ENCODE measurements at places on chromosomes 2 and 18.

GRCh38 chr2:12361506-12361905 is 355.2 kb upstream of the TRIB2 start:
- DNase-seq: no peak

DNA sequence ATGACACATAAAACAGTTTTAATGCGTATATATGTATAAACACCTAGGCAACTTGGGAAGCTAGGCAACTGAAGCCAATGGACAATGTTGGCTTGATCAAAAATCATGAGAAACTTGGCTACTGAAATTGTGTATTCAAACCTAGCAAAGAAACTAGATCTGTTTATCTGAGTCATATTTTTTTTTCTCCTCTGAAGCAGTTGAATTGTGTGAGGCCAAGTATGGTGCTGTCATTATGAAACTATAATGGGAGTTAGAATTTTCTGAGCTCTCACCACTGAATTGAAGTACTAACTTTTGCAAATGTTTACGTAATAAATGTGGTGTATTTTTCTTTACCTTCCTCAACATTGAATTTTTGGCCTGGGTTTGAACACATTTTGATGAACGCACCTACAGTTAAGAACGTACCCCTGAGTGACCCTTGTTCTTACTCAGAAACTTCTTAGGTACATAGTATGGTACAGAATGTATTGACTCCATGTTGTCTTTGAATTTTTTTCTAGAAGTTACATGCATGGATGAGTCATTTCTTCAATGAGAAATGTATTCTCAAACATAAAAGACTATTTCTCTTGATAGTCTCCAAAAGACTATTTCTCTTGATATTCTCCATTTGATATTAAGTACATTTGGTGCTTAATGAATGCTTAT is 23.8 kb downstream of the CD28 start:
- DNase-seq: no peak

DNA sequence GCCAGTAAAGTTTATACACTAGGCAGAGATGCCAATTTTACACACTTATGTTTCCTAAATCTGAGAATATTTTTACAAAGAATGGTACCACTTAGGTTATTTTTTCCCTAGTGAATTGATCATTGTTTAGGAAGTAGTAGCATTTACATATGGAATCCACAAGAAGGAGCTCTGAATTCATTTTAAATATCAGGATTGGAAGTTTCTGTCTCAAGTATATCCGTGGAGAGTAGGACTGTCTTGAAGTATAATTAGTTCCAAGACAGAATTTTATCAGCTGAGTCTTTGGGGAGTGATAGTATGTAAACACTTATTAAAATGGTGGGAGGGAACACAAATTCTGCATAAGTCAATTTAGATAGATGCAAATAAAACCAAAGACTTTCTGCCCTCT is 82.3 kb upstream of the FAM98A start:
- DNase-seq: no peak

- no peak for DNase-seq
Observed at GRCh38 chr2:73889206-73889605, 3.6 kb upstream of the ACTG2 start.

DNA sequence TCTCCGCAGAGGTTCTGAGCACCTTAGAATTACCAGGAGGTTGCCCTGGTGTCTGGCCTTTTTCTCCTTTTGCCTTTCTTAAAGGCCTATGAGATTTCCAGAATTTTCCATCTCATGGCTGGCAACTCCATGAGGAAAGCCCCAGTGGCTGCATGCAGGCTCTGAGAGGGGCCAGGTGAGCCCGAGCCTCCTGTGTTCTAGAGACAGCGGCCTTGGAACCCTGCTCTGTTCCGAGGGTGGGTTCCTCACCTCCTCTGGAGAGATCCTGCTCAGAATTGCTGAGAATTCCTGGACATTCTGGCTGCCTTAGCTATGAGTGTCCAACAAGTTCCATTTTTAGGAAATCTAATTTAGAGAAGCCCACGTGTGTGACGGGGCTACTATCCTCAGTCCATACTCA is 35.7 kb upstream of the HPCAL1 start:
- DNase-seq: no peak

DNA sequence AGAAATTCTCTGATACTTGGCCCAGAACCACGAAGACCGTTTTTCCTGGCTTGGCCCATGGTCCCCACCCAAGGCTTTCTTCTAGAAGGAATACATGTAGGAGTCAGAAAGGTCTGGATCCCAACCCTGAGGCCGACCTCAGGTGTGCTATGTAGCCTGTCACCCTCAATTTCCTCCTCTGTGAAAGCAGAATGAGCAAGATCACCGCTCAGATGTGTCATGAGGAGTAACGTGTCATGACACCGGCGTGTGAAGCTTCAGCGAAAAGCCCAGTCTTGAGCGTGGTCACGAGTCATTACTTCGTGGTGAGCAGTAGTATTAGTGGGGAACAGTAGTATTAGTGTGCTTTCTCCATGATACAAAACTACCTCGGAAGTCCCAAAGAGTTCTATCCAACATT is 103.4 kb downstream of the ALPK2 start:
- no peak for DNase-seq

Data from right forelimb (tissue), 1 donor.